ENCODE measurements at places on chromosomes 6 and 20.

DNA sequence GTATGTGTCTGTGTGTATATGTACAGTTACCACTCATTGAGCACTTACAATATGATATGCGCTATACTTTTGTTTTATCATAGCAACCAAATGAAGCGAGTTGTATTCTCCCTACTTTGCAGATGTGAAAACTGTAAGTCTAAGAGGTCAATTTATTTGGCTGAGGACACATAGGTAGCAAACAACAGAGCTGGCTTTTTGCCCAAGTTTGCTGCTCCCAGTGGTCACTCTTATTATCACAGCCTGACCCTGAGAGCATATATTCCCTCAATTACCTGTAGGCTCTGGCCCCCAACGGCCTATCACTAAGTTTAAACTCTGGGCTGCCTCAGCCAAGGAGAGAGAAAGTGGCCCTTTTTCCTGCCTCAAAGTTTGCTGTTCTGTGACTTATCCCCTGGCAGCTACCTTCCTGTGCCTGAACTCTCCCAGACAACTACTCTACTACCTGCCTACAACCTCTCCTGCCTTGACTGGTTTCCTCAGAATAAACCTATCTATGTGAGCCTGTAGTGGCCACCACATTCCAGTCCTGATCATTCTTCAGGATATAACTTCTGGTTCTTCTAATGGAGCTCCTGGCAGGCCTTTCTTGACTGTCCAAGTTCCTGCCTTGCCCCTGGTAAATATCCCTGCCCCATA is 221.8 kb downstream of the FRK start:
- peak; percentile 49 for DNase-seq

DNA sequence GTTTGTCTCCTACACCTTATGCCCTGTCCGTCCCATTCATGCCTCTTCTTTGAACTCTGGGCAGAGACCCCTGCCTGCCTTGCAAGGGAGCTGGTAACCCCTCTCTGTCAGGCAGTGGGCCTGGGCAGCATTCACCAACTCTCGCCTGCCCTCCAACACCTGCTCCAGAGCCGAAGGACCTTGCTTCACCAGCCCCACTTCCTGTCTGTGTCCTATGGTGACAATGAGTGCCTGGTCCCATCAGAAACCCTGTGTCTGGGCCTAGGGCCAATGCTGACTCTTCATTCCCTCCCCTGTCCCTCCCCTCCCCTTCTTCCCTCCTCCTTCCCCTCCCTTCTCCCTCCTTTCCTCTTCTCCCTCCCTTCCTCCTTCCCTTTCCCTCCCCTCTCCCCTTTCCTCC is 22.8 kb upstream of the PCMTD2 start:
- DNase-seq: no peak

DNA sequence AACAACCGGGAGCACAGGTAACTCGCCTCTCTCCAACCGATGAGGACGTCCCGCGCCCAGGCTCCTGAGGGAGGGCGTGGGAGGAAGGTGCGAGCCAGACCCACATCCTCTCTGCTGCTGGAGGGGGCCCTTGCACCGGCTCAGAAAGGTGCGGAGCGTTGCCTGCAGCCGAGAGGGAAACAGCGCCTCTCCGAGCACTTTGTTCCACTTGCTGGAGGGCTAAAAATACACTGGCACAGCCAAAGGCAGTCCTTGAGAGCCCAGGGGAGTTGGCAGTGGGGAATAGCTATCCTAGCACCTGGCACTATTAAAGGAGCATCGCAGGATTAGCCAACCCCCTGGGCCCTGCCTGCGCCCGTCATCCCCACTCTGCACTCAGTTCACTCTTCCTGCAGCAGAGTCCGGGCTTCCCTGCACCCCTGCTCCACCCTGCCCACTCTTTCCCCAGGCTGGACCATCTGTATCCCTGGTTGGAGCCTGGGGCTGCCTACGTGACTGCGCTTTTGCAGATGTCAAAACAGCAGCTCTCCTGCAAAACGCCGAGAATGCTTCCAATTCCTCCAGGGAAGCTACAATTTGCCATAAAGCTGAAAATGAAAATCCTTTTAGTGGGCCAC is 108.9 kb downstream of the SNX5 start:
- DNase-seq: peak; percentile 73

DNA sequence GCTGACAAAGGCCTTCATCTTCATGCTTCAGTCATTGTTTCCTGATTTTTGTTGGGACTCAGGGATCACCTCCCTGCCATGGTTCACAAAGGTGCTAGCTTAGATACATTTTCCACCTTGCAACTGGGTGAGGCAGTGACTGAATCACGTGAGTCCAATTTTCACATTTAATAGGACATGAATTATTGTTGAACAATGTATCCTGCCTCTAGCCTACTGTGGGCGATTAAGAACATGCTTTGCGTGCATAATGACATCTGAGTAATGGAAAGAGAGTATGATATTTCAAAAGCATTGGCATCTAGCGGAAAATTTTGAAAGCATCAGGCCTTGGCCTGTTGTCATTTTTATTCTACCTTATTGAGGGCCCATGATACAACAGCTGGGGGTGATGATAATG is 199.2 kb upstream of the JAG1 start:
- DNase-seq: no peak

GRCh38 chr6:35063701-35064280 is 77.3 kb downstream of the TCP11 start:
- DNase-seq: no peak

DNA sequence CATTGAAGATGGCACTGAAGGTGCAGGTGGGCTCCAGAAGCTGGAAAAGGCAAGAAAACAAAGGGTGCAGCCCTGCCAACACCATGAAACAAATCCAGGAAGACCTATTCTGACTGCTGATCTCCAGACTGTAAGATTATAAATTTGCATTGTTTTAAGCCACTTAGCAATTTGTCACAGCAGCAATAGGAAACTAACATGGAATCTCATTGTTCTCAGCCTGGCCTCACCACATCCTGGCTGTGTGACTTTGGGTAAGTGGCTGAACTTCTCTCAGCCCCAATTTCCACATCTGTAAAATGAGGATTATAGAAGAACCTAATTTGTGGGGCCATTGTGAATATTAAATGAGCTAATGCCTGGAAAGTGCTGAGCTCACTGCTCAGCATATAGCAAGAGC is 160.4 kb upstream of the MAFB start:
- DNase-seq: no peak

DNA sequence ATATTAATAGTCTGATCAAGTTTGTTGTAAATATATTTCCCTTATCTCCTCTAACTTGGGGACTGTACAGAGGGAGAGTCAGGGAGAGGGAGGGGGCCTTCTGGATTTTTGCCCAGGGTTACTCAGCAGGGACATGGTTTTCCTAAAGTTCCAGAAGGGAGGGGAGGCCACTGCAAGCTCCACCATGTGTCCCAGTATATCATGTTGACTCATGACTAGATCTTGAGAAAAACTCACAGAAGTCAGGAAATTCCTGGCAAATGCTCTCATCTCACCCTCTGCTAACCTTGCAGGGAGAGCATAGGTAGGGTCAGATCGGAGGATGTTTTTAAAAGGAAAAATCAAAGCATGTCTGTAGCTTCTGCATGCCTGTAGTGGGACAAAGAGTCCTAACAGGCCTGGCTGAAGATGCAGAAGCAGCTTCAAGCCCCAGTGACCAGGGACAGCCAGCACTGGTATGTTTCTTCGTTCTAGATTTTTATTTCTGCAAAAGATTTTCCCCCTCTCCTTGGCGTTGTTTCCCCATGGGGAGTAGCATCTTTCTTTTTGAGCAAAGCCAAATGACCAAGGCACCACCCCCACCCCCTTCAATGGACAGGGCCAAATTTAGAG is 272.9 kb upstream of the SUPT3H start:
- DNase-seq: no peak

GRCh38 chr6:117668736-117669135 is 6.5 kb upstream of the NUS1 start:
- no peak for DNase-seq

DNA sequence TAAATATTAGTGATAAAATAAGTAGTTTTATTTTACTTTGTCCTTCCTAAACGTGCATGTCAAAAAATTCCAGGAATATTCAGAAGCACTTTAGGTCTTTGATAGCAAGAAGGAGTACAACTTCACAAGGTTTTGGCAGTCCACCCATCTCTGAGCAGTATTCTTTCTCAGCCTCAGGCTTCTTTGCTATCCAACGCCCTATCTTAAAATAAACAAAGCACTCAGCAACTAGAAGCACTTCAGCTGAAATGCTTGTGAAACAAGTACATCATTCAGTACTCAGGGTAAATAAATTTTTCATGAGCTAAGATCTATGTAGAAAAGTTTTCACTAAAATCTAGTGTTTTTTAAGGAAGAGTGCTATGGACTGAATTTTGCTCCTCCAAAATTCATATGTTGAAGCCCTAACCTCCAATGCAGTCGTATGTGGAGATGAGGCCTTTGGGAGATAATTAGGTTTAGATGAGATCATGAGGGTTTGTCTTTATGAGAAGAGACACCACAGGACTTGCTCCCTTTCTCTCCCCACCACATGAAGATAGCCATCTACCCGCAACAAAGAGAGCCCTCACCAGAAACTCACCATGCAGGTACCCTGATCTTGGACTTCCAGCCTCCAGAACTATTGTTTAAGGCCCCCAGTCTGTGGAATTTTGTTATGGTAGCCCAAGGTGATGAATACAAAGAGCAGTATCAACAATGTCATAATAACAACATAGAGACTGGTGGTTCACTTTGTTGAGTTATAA is 539.1 kb downstream of the TFAP2A start:
- DNase-seq: no peak

Data from GM13976 (cell line).